Activated naive CD4-positive, alpha-beta T cell treated with anti-CD3 and anti-CD28 coated beads for 36 hours (primary cell): ENCODE measurements at places on chromosomes 6 and 20.

DNA sequence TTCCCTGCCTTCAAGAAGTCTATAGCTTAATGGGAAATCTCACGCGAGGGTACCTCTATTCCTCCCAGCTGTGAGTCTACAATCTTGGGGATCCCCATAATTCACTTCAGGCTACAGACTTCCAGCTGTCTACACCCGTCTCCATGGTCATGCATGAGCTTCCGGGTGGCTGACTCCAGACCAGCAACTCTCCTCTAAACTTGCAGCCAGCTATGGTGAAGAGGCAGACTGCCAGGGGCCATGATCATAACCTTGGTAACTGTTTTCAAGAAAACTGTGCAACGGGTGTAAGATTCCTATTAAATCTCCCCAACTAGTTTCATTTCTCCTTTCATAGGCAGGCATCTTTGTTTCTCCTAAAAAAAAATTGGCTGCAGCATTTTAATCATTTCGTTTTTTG is 534.4 kb upstream of the CHD6 start:
- DNase-seq: no peak

- no peak for DNase-seq
These were observed 22.7 kb downstream of the MAPK14 start for GRCh38 chr6:36050305-36050704.

- no peak for DNase-seq
These were observed 97.2 kb downstream of the SPTLC3 start for GRCh38 chr20:13105864-13106457.

DNA sequence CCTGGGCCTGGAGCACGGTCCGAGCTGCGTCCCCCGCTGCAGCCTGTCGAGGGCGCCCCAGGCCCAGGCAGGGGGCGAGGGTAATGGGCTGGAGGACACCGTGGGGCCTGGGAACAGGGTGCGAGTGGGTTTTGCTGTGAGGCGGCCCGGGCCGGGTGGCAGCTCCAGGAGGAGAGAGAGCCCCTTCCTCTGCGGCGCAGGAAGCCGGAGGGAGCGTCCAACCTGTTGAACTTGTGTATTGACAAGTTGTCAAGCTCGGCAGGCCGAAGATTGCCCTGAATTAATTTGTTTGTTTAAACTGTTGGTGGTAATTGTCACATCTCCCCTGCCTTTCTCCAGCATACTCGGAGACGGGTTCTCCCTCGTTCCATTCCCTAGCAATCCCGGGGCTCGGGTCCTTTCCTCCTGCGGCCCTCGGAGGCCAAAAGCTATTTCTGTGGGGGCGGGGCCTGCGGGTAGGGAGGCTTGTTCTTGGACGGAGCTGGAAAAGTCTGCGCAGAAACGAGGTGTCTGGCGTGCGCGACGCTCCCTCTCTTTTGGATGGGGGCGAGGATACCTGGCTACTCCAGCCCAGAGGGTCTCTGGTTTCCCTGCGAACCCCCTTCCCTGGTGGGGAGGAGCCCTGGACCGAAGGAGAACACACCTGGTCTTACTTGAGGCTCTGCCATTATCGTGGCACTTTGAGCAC is 9.9 kb downstream of the NR2E1 start:
- DNase-seq: no peak
